Kasumi-1 (cell line): ENCODE measurements at places on chromosomes 12 and 14.

- no peak for DNase-seq
These were observed 59.9 kb downstream of the SETD3 start for GRCh38 chr14:99420711-99421110.

DNA sequence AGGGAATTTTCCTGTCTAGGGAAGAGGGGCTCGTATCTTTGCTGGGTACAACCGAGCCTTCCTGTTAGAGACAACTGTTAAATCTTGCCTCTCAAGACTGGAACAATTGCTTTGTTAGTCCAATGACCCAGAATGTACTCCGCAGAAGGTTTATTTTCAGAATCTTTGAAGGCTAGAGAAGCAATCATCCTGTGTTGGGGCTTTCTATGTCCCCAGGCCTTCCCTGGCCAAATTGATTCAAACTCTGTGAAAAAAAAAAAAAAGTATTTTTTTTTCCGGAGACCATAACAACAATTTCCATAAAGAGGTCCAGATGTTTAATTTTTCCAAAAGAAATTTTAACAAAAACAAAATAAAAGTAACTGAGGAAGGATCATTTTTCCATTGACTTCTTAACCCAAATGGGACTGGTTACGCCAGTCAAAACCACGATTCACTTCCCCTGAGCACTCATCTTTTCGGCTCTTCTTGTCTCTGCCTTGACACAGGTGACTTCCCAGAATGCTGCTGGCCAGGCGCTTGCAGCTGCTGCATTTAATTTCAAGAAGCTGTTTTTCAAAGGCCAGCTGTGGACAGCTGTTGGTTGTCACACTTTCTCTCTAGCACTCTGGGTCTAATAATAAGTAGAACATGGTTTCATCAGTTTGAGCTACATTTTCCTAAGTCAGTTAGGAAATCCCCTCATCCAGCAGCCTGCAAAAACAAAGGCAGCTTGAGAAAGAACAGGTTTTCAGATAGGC lies 81.6 kb upstream of the MANSC4 start:
- DNase-seq: no peak

GRCh38 chr12:57119294-57120085 lies 8.3 kb upstream of the STAT6 start:
- no peak for DNase-seq

DNA sequence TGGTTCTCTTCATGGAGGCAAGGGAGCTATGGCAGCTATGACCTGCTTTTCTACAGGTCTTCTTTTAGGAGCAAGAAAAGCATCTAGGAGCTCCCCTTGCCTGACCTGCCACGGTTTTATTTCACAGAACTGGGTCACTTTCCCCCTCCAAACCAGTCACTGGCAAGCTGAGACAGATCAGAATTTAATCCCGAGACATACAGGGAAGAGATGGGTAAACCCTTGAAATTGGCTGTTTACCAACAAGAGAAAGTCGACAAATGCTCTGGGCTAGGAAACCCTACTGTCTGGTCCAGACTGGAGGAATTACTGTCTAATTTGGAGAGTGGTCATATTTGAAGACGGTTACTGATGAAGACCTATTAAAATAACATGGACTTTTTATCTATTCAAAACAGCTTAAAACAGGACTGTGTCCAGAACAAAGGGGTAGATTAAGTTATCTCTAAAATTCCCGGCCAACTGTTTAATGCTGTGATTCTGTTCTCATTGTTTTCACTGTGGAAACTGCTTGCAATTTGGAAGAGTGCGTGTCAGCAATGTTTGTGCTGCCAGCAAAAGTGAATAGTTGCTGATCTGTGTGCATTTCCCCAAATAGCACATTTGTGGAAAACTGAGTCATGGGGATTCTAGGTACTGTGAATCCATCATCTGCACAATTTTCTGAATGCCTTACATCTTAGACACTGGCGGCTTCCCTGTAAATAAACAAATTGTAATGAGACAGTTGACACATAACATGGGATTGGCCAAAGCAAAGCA lies 73.4 kb upstream of the EEA1 start:
- DNase-seq: no peak

- no peak for DNase-seq
These were observed 21.0 kb downstream of the BATF start for GRCh38 chr14:75543253-75543652.
